ENCODE measurements at places on chromosomes 7 and 10.

- no peak for DNase-seq
Measured at GRCh38 chr10:62031507-62031906, 130.0 kb downstream of the ARID5B start.

GRCh38 chr7:100745184-100745583 lies 11.8 kb downstream of the ZAN start:
- no peak for DNase-seq

DNA sequence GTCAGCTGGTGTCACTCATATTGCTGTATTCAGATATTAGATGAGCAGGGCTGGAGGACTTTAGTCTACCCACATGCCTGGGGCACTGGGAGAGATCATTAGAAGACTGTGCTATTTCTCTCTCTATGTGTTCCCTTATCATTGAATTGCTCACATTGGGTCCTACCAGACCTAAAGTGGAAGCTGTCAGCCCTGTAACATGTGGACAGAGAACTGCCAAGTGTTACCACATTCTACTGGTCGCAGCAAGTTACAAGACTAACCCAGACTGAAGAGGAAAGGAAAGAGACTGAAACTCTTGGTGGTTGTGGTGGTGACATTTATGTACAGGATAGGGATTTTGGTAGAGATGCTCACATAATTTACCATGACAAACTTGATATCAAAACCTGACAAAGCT lies 627.1 kb upstream of the FZD8 start:
- DNase-seq: no peak

- DNase-seq: peak; percentile 54
Measured at GRCh38 chr7:156612930-156613329, 27.6 kb upstream of the RNF32 start.

DNA sequence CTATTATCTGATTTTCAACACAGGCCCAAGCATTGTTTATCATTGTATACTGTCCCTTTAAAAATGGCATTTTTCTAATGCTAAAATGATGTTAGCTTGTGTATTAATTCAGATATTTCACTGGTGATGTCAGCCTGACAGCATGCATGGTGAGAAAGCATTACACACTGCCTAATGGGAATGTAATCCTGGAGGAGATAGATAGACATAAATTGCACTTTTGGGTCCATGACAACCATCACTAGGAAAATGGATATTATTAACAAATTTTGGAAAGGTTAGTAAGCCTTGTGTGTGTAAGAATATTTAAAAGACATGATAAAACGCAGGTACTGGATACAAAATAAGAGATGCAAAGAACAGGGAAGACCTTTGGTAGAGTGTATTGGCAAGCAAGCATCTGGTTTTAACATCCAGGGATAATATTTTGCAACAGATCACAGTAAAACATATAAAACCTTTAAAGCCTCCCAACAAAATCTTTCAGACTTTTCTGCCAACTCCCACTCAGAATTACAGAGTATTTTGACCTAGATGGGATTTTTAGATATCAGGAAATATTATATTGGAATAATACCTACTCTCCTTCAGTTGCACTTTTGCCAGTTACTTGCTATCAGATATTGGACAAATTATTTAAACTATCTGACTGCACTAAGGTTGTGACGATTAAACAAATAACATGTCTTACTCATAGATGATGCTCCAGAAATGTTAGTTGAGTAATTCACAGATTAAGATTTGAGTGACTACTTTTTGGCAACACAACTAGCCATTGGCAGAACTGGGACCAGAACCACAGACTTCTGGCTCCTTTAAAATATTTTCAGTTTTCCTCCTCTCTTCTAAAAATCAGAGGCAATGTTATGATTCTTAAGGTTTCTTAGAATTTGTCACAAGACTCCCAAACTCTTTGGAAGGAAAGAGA lies 291.6 kb upstream of the SEMA3C start:
- DNase-seq: no peak

DNA sequence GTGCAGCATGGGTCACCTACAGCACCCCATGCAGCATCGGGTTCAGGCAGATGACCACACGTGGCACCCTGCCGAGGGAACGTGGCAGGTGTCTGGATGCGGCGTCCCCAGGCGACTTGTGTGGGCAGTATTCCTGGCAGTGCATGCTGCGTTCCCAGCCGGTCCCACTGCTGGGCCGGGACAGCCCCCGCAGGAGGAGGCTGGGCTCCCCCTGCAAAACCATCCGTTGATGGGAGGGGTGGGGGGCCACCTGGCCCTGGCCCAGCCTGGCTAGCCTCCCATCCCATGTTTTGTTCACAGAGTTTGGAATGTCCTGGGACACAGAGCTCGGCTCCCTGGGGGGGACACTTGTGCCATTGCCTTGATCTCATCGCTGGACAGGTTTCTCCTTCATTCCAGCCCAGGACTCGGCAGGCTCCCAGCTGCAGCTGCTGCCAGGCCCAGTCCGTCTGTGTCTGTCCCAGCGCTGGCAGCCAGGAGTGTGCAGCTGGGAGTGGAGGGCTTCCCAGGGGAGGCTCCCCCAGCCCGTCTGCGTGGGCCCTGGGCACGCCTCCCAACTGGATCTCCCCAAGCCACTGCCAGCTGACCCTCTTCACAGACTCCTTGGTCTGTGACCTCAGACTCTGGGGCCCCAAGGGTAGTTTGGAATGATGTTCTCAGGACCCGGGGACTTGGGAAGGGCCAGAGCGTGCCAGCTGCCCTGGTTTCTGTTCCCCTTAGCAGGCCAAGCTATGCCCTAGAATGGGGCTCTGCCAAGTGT lies 32.6 kb downstream of the TMEM270 start:
- no peak for DNase-seq

- no peak for DNase-seq
Measured at GRCh38 chr10:4239186-4239585, 454.2 kb upstream of the KLF6 start.

Data from stimulated activated CD8-positive, alpha-beta memory T cell treated with anti-CD3 and anti-CD28 coated beads, Interleukin-7, amount 100 ng/mL, for 1 hour (primary cell).